T-helper 22 cell (primary cell): ENCODE measurements at places on chromosomes 6 and 20.

GRCh38 chr20:17210983-17211382 lies 15.9 kb upstream of the PCSK2 start:
- no peak for DNase-seq

DNA sequence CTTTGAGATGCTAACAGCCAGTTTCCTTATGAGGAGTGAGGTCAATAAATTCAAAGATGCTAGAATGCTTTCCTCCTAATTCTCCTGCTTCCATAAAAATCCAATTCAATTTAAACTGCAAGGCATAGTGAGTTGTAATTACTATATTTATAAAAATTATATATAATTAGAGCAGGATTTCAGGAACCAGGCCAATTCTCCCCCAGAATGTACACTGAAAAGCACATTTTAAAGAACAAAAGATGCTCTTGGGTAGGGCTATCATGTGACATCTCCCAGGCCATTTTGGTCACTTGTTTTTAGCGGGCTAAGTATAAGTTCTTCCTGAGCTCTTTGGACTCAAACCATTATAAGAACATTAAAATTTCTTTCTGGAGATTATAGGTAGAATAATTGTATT lies 195.7 kb upstream of the KCNG1 start:
- DNase-seq, result no peak

DNA sequence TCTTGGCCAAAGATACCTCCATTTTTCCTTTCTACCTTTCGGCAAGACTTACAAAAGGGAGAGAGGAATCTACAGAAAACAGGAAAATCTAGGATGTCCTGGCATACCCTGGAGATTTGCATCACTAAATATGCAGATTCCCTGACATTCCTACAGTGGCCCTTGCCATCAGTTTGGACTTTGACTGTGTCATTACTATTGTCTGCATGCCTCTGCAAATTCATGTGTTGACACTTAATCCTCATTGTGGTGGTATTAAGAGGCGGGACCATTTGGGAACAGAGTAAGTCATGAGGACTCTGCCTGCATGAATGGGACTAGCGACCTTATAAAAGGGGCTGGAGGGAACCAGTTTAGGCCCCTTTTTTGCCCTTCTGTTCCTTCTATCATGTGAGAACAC lies 50.5 kb upstream of the DTNBP1 start:
- no peak for DNase-seq

DNA sequence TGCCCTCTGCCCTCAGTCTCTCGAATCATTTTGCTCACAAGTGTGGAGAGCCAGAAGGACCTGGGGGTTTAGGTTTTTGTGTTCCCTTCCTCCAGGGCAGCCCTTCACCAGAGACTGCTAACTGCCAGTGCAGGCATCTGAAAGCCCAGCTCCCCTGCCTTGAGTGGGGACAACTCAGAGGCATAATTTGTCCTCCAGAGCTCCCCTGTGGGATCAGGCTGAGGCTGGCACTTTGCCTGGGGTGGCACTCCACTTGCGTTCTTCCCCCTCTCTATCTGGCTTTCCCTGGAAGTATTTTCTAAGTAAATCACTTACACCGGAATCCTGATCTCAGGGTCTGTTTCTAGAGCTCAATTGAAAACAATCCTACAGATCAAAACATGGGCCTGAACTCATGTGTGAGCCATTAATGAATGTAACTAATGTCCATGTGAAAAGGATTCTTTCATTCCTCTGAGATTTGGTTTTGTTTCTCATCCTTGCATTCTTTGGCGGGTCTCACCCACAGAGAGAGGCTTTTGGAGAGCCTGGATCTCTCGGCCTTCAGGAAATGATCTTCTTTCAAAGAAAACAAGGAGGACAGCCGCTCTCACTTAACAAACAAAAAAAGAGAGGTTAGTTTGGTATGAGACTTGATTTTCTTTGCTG lies 125.7 kb upstream of the RIPOR2 start:
- DNase-seq, result no peak

DNA sequence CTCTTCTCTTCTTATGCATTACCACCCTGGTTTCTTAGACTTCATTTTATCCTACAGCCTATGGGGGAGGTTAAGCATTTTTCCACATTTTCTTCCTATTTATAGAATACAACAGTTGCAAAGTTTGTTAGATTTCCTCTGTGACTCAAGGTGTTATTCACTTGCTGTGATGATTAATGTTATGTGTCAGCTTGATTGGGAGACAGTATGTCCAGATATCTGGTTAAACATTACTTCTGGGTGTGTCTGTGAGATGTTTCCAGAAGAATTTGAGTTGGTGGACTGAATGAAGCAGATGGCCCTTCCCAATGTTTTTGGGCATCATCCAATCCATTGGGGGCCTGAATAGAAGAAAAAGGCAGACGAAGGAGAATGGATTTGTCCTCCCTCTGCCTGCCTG lies 131.3 kb downstream of the C6orf118 start:
- no peak for DNase-seq
